ENCODE measurements at places on chromosomes 3 and 15.
A peak's percentile ranks its signal among the peaks of the same experiment; 100 is the strongest.

DNA sequence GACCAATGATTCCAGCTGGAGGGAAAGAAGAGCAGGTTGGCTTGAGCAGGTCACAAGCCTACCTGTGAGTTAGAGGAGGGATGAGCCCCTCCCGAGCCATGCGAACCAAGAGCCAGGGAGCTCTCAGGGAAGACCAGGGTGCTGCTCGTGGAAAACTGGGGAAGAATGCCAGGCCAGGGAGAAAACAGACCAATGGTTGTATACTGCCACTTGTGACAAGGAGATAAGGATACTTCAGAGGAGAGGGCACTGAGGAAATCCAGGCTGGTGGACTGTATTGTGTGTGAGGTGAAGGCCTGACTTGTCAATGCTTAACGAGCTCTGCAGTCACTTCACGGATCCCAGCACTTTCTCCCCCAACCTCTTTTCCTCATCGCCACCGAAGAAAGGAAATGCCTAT lies 177.7 kb downstream of the SSR3 start:
- no peak for DNase-seq

DNA sequence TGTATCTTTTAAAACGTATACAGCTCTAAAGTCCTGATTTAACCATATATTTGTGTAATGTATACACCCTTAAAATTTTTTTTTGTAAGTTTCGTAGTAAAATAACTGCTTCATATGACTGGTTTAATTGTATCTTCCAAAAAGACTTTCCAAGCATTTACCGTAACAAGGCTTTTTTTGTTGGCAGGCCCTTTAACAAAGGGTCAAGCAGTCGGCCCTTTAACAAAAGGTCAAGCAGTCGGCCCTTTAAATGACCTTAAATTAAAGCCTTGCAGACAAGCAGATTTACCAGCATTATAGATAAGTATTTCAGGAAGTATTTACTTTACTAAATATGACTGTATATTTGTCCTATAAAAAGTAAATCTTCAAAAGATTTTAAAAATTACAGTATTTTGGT lies 28.1 kb downstream of the TSC22D2 start:
- no peak for DNase-seq

DNA sequence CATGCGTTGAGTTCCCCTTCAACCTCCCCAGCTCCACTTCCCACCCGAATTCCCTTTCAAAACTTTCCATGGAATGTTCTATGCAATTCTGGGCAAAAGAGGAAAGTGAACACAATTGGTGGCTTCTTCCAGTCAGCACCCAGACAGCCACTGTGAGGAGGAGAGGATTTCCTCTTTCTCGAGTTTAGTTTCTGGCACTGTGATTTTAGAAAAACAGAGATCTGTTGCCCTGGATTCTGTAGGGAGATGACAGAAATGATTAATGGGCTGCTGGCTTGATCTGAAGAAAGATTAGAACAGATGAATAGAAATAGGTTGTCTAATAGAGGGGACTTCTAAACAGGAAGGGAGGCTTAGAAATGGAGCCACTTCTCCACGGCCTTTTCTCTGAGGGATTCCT lies 172.0 kb downstream of the MCTP2 start:
- peak; percentile 56 for DNase-seq

DNA sequence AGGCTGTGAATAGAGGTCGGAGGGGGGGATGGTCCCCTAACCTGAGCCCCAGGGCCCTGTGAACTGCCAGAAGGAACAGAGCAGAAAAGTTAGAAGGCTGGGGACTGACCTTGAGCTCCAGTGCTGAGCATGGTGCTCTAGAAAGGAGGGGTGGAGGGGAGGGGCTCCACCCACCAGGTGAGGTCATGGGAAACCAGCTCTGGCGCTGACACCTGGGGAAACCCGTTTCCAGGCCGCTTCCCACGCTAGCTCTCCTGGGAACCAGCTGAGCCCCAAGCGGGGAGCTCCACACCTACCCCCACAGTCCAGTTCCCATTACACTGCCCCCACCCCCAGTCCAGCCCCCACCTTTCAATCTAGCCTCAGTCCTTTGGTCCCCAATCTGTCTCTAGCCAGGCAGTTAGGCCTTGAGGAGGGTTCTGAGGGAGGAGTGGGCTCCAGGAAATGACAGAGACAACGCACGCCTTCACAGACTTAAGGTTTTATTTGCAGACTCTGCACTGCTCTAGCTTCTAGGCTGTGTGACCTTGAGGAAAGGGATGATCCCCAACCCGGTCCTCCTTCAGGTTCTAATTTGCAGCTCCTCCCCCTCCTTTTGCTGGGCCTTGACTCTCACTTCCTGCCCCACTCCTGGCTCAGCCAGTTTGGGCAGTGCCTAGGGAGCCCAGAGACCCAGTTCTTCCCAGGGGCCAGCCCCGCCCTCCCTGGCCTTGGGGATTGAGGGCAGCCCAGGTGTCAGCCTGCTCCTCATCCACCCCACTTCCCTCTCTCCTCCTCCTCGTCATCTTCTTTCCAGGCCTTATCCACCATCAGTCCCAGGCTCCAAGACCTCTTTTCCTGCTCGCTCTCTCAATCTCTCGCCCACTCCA lies 2.1 kb downstream of the RHOV start:
- DNase-seq, result no peak

DNA sequence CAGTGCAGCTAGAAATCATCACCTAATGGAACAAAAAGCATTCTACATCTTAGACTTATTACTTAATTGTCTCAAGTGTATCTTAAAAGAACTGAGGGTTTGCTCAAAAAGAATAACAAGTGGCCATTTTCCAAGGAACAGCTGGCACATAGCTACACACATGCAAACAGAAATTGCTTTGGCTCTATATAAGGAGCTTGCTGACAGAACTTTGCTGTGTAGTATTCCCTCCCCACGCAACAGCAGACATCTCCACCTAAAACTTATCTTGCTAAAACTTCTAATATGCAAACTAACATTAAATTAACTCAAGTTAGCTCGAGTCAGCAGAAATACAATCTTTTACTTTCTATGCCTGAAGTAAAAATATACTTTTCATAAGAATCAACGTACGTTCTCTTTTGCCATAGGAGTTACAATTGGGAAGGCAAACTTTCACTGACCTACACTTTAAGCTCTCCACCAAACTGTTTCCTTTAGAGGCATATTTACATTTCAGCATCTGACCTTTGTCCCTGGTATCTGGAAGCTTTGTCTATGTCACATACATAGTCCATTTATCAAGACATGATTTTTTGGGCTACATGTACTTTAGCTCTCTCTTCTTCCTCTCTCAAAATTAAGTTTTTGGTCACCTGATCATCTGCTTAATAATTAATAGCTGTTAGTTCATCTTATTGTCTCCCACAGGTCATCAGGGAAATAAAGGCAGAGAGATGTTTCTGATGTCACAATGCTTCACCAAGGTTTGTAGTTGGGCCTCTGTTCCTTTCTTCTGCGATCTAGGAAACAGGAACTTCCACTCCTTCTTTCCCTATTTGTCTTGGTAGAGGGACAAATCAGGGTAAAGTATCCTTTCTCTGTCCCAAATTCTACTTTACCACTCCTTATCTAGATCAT lies 163.4 kb upstream of the AGTR1 start:
- no peak for DNase-seq

DNA sequence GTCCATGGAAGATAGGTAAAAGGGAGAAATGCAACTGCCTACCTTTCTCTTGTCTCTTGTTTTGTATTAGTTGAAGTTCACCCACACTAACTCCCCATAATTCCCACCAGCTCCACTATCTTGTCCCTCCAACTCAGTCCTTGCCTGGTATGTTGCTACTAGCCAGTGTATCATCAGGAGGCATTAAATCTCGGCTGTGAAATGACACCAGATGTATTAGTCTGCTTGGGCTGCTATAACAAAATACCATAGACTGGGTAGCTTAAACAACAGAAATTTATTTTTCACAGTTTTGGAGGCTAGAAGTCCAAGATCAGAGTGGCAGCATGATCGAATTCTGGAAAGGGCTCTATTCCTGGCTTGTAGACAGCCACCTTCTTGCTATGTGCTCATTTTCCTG lies 102.3 kb upstream of the WDR72 start:
- no peak for DNase-seq

DNA sequence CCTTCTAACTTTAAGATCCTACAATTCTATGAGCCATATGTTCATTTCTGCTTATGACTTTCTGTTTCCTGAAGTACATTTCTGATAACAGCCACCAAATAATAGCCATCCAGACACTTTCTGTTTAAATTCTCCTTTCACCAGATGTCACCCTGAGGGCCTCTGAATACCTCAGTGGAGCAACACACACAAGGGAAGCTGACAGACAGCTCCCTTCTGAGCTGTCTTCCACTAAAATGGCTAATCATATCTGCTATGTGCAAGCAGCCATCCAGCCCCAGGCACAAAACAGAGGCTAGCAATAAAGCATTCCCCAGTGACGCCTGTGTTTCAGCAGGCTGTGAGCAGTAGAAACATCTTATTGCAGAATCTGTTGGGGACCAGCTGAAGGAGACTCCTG lies 666.6 kb upstream of the UBE2E2 start:
- DNase-seq, result no peak

GRCh38 chr15:80159811-80160569 lies 7.2 kb downstream of the FAH start:
- no peak for DNase-seq

DNA sequence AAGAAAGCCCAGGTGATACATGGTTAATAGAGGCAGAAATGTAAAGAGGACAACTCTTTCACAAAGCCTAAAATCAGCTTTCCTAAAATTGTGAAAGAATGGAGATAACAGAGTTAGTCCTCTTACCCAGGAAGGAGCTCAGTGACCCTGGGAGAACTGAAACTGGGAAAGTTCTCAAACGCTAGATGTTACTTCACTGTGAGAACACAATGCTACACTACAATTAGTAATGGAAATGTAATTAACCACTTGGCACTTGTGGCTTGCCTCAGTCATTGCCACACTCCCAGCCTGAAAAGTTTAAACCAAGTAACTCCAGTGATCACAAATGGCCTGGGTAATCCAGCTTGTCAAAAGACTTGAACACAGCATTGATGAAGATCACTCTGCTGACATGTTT lies 102.7 kb upstream of the FGF7 start:
- DNase-seq, result no peak

GRCh38 chr3:9701006-9701405 lies 2.6 kb upstream of the CPNE9 start:
- no peak for DNase-seq

GRCh38 chr3:122902326-122902725 lies 107.5 kb downstream of the SLC49A4 start:
- DNase-seq, result no peak

- DNase-seq, result no peak
Observed at GRCh38 chr15:25643120-25643519, 204.3 kb upstream of the UBE3A start.

DNA sequence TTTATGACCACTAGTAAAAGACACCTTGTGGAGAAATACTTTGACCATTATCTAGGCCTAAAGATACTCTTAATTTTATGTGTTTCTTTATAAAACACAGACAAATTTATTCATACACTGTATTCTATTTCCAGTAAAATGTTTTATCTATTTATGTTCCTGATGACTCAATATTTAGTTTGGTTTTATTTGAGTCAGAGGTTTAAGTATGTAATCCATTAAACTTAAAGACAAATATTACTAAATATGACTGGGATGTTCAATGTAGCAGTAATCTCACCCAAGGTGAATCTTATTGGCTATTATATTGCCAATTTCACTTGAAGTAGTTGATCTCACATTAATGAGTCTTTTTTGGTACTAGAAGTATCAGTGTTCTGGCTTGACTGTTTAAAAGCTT lies 799.7 kb downstream of the CADM2 start:
- no peak for DNase-seq

DNA sequence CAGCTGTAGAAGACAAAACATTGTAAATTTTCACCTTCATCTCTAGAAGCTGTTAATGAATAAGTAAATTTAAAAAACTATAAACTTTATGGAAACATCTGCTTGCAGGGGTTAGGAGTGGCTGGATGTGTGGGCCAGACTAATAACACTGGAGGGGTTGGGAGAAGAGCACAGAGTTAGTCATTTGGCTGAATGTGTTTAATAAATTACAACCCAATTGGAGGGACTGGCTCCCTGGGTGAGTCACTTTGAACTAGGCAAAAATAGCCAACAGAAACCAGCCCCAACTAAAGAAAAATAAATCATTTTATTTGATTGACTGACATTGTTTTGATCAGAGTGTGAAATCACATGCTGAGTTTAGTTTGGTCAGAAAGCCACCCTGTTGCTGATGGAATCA lies 21.8 kb downstream of the DGKG start:
- DNase-seq, result no peak

GRCh38 chr3:125141596-125142419 lies 70.7 kb downstream of the SLC12A8 start:
- peak; percentile 28 for DNase-seq

GRCh38 chr3:73446467-73447110 lies 178.2 kb downstream of the PDZRN3 start:
- DNase-seq, result no peak

- DNase-seq, result no peak
Observed at GRCh38 chr15:55422089-55422488, 13.8 kb downstream of the PIERCE2 start.

- no peak for DNase-seq
Observed at GRCh38 chr3:105013657-105014056, 353.1 kb upstream of the ALCAM start.

DNA sequence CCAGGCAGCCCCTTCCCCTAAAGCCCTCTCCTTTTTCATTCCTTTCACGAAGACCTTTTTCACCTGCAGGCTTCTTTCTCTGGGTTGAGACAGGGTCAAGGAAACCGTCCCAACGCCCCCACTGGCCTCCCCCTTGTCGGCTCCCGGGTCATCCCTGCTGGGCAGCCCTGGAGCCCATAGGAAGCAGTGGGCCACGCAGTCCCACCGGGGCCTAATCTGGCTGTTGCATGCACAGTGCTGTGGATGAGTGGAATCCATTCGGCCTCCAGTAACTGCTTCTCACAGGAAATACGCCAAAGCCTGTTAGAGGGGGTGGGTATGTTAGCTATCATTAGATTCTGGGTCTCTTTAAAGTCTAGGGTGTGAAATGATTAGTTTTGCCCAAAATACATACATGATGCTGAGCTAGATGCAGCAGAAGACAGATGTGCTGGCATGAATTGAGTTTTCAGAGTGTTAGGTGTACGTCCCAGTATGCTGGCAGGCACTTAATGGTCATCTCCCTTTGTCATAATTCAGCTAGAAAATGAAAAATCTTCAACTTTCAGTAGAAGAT lies 16.6 kb downstream of the LYSMD4 start:
- DNase-seq, result no peak

GRCh38 chr3:114406286-114406685 lies 112.5 kb downstream of the TIGIT start:
- no peak for DNase-seq

DNA sequence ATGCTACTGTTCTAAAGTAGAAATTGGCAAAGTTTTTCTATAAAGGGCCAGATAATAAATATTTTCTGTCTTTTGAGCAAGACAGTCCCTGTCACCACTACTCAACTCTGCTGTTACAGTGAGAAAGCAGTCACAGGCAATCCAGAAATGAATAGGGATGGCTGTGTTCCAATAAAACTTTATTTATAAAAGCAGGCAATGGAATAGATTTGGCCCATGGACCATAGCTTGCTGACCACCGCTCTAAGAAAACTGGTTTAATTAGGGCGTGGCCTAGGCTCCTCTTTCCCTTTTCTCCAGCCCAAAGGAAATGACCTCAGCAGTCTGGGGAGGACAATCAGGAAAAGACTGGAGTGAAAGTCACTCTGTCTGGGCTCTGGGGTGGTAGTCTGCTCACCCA lies 183.8 kb downstream of the MEGF11 start:
- no peak for DNase-seq

- no peak for DNase-seq
Observed at GRCh38 chr3:148878095-148878494, 13.0 kb downstream of the CPA3 start.

All from A673 (cell line).